ENCODE measurements at places on chromosomes 11 and 22. TPM values are rescaled to one million over a fixed set of nuclear protein-coding genes. Genes with fewer than 3 reads are reported as not detected.

DNA sequence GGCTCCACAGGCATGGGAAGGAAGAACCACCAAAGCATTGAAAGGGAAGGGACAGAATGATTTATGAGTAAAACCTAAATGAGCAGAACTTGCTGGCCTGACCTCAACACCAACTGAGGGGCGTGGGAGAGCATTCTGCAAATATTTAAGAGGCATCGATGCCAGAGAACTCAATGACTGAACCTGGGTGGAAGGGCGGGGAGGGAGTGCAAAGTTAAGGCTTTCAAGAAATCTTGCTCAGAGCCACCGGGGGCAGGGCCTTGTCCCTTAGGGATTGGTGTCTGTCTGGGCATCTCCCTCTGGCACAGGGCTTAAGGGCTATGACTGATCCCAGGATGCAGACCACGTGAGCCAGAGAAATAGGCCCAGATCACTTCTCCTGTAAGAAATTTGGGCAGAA lies 137.1 kb downstream of the ADAMTS15 start:
- no peak for DNase-seq

DNA sequence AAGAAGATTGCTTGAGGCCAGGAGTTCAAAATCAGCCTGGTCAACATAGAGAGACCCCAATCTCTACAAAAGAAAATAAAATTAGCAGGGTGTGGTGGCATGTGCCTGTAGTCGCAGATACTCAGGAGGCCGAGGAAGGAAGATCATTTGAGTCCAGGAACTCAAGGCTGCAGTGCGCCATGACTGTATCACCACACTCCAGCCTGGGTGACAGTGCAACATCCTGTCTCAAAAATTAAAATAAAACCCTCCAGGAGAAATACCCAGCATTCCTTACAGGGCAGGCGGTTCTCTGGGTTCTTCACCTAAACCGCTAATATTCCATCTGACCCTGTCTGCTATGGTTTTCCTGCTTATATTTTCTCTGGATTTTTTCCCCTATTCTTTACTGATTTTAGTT lies 13.5 kb downstream of the TCF20 start:
- no peak for DNase-seq

DNA sequence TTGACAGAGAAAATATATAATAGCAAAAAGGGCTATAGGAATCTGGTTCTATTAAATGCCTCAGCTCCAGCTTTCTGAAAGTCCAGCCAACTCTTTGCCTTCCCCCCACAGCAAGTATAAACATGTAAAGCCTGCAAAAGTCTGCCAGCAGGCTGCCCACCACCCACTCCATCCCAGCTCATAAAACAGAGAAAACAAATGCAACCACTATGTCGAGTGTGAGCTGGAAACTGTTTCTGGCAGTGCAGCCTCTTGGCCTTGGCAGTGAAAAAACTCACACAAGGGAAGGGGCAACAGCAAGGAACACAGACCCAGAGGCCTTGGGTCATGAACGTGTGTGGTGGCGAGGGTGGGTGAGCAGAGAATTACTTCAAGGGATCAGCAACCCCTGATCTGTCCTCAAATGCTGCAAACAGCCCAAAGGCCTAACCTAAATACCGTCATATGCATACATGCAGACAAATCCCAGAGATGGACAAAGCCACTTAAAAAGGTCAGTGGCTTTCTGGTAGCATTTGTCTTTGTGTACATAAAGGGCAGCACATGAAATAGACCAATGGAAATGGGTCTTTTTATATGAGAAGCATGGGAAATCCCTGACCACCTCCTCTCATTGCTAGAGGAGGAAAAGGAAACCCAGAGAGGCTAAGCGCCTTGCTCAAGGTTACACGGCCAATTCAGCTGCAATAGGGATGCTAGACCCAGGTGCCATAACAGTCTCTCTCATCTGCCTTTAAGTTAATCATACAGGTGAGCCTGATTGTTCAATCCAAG lies 74.8 kb downstream of the NAT10 start:
- no peak for DNase-seq

DNA sequence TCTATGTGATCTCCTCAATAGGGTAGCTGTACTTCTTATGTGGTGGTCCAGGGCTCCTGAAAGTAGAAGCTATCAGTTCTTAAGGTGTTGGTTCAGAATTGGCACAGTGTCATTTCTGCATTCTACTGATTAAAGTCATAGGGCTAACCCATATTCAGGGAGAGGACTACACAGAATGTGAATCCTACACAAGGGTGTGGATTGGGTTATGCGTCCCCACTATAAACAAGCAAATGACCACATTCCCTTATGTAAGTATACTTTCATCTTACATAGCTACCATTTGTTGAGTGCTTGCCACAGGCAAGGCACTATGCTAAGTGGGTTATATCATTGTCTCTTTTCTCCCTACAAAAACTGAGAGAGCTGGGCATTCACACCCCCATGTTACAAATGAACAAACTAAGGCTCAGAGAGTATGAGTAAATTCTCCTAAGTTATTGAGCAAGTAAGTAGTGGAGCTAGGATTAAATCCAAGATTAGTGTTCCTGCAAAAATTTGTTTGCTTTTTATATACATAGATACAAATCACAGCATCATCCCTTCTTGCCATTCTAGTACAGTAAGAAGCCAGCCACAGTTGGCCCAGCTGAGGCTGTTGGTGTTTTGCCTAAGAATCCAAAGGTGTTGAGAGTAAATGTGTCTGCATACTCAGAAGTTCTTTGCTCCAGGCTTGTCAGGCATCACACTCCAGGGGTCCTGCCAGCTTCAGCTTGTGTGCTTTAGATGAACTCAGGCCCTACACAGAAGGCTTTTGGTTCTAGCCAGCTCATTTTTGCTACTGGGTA lies 157.8 kb downstream of the KIF18A start:
- DNase-seq: no peak

GRCh38 chr22:22216450-22216959 lies 28.1 kb upstream of the VPREB1 start:
- DNase-seq: no peak

DNA sequence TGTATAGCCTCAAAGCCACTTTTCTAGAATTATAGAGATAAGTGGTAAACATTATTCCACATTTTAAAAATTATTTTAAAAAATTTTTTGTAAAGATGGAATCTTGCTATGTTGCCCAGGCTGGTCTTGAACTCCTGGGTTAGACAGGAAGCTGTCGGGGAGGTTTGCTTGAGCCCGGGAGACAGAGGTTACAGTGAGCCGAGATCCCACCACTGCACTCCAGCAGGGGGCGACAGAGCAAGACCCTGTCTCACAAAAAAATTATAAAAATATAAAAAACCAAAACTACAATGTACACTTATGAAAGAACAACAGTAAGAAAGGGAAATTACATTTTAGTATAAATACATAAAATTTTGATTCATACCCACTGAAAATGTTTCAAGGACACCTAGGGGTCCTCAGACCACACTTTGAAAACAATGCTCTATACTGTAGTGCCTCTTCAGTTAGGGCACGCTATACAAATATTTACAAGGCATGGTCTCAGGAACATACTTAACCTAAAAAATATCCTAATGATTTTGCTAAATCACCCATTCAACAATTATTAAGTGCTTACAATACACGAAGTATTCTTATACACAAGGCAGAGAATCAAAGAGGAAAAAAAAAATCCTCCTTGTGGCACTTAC lies 111.2 kb downstream of the MRTFA start:
- peak; percentile 60 for DNase-seq

- no peak for DNase-seq
Measured at GRCh38 chr11:120780239-120780638, 243.7 kb upstream of the TBCEL start.

DNA sequence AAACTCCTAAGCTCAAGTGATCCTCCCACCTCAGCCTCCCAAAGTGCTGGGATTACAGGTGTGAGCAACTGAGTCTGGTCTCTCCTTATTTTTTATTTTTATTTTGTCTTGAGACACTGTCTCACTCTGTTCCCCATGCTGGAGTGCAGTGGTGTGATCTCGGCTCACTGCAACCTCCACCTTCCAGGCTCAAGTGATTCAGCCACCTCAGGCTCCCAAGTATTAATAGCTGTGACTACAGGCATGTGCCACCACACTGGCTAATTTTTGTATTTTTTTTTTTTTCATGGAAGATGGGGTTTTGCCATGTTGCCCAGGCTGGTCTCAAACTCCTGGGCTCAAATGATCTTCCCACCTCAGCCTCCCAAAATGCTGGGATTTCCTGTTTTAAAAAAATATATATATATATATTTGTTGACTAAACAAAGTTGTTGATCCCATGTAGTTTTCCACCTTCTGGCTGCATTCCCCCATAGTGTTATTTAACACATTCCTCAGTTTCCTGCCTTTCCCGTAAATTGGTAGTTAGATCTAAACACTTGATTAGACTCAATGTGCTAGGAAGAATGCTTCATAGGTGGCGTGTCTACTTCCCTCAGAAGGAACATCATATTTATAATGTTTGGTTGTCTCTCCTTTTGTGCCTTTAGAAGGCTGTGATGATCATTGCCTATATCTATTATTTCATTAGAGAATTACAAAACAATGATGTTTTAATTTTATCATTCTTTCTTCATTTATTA lies 38.8 kb downstream of the LRRC32 start:
- DNase-seq: no peak

The TST gene
- 494 TPM for total RNA-seq

The GP1BB gene
- total RNA-seq: 0.41 TPM

The MAFF gene
- 26.5 TPM for total RNA-seq

The RAC2 gene
- 15.3 TPM for total RNA-seq

All from mucosa of descending colon (tissue), 3 donors.